ENCODE measurements at places on chromosomes 12 and 14.

GRCh38 chr12:48187916-48188695 lies 4.7 kb downstream of the CCDC184 start:
- DNase-seq = no peak

DNA sequence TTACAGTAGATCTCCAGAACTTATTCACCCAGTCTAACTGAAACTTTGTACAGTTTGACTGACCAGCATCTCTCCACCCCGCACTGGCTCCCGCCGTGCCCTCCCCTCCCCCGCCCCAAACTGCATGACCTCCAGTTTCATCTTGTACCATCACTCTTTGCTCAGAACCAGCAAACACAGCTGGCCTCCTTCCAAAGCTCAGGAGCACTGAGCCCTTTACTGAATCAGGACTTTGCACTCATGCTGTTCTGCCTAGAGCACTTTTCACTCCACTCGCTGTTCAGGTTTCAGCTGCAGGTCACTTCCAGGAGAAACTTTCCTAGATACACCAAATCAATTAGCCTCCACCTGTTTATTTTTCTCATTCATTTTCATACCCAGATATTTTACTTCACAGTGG lies 455.3 kb upstream of the PDE3A start:
- no peak for DNase-seq

GRCh38 chr12:47978598-47978873 lies 15.1 kb downstream of the TMEM106C start:
- DNase-seq = no peak

GRCh38 chr12:268483-268840 lies 5.8 kb upstream of the SLC6A13 start:
- DNase-seq = no peak

DNA sequence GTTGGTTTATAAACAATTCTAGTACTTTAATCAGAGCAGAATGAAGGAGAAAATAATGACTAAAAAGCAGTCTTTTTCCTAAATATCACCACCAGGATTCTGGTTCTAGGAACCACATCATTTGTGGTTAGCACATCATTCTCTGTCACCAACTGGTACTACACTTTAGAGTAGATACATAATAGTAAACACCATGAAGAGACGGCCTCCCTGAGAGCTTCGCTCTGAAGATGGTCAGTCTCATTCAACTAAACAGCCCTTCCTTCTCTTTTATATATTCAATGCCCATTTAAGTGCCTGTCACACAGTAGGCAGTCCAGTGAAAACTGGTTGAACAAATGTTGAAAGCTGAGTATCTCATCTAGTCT lies 10.9 kb downstream of the SLC38A2 start:
- no peak for DNase-seq

- no peak for DNase-seq
Observed at GRCh38 chr14:98651037-98651436, 621.0 kb downstream of the BCL11B start.

- DNase-seq = no peak
Observed at GRCh38 chr14:74911704-74912103, 11.4 kb downstream of the RPS6KL1 start.

DNA sequence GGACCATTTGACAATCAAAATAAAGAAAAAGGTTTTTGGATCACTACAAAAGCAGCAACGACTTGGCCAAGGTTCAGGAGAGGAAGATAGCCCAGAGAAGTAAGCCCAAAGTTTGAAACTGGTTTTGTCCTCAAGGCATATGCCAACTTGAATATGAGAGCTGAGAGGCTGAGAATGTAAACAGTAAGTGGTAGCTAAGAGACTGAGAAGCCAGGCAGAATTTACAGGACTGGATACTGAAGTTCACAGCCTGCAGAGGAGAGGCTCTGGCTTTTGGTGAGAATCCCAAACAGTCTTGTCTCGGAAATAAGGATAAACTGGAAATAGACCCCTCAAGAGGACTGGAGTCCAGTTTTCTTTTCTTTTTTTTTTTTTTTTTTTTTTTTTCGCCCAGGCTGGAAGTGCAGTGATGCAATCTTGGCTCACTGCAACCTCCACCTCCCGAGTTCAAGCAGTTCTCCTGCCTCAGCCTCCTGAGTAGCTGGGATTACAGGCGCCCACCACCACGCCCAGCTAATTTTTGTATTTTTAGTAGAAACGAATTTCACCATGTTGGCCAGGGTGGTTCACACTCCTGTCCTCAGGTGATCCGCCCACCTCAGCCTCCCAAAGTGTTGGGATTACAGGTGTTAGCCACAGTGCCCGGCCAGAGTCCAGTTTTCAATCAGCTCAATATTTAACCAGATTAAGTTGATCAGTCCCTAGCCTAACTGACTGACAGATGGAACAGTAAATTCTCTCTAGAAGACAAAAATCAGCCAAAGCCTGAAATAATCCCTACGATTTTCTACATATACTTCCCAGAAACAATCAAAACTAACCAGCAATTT lies 82.6 kb upstream of the COCH start:
- DNase-seq = no peak

GRCh38 chr14:34387974-34388516 lies 74.0 kb downstream of the SPTSSA start:
- DNase-seq = no peak

- DNase-seq = no peak
Observed at GRCh38 chr12:3091382-3092241, 14.4 kb downstream of the TSPAN9 start.

- peak; percentile 28 for DNase-seq
Observed at GRCh38 chr12:94146166-94146936, 2.0 kb upstream of the PLXNC1 start.

DNA sequence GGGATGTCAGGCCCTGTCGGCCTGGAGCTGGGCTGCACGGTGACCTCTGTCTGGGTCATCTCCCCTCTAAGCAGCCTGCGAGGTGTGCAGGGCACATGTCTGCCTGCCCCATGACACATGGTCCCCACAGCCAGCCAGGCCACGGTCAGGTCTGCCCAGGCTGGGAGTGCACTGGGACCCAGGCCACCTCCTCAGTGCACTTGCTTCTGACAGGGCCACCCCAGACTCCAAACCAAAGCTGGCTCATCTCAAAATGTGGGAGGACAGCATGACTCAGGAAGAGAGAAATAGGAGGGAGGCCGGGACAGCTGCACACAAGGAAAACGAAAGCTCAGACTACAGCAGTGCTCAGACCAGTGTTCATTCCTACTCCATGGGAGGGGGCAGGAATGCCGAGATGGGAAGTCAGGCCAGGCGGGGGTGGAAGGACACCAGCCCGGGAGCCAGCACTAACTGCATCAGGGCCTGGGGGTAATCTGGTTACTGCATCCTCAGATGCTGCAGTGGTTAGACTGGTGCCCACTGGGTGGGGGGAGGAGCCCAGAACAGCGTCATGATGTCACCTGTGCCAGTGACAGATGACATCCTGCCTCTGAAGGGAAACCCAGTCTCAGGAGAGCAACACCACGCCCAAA lies 4.0 kb downstream of the P2RX2 start:
- no peak for DNase-seq

DNA sequence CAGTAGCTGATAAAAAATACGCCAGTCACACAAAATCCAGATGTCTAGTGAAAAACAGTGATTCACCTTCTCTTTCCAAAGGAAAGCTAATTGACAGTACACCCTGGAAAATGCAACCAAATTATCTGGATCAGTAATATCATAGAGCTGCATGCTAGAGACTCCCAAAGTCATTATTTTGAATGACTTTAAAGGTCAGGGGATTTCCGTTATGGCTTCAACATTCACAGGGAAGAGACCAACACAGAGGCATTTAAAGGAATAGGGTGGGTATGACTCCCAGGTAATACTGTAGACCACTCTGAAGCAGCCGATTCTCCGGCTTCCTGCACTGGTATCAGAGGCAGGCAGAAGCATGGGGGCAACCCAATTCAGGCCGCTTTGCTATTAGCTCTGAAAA lies 190.4 kb downstream of the STXBP6 start:
- DNase-seq = no peak

DNA sequence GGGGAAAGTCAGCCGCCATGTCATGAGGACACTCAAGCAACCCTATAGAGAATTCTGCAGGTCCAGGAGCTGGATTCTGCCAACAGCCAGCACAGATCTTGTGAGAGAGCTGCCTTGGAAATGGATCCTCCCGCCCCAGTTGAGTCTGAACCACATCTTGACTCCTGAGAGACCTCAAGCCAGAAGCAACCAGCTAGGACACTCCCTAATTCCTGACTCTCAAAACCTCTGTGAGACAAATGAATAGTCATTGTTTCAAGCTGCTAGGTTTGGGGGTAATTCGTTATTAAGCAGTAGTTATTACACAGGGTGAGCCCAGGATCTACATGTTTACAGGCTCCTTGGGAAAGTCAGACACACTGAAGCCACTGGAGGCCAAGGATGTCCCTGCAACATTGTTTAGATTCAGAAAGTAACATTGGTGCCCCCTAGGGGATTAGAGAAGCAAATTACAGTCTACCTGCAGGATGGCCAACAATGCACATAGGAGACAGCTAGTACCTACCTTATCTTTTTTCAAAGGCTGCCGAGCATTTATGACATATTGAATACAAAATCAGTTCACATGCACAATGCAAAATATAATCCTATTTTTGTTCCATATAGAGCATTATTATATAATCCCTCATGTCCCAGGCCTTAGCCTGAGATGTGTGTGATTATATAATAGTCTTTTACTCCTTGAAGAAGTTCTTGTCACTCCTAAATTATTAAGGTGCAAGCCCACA lies 57.9 kb upstream of the FICD start:
- no peak for DNase-seq

DNA sequence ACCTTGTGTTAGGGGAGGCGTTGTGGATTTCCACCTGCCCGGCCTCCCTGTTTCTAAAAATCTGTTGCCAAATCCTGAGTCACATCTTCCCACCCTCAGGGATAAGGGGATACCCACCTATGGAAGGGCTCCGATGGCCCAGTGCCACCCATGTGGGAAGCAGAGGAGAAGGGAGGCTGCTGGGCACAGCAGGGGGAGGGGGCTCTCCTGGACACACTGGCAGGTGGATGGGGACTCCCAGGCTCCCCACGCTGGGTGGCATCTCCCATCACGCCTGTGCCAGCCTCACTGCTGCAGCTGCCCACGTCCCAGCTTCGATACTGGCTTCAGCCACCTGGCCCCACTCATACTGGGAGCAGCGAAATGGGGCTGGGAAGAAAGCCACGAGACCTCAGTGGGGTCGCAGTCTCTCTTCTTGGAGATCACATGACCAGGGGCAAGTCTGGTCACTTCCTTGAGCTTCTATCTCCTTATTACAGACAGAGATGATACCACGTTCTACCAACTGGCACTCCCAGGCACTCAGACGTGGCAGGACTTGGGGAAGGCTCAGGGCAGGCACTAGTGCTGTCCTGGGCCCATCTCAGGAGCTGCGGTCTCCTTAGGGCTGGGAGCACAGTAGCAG lies 72.2 kb downstream of the PITPNM2 start:
- no peak for DNase-seq

GRCh38 chr12:109618082-109618481 lies 44.5 kb downstream of the MVK start:
- no peak for DNase-seq

DNA sequence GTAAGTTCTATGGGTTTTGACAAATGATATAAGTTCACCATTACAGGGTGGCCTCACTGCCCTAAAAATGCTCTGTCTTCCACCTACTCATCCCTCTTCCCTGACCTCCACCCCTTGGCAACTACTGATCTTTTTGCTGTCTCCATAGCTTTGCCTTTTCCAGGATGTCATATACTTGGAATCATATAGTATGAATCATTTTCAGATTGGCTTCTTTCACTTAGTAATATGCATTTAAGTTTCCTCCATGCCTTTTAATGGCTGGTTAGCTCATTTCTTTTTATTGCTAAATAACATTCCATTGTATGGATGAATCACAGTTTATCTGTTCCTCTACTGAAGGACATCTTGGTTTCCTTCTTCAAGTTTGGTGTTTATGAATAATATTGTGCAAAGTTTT lies 14.0 kb upstream of the PEX5 start:
- no peak for DNase-seq

GRCh38 chr12:64252681-64253080 lies 30.6 kb upstream of the KICS2 start:
- DNase-seq = no peak

- peak; percentile 67 for DNase-seq
Observed at GRCh38 chr12:42483521-42483790, 106.1 kb downstream of the PRICKLE1 start.

Measured in activated CD8-positive, alpha-beta memory T cell treated with anti-CD3 and anti-CD28 coated beads for 24 hours (primary cell).